ENCODE measurements at places on chromosomes 12 and 14.

- DNase-seq: no peak
Measured at GRCh38 chr14:33404054-33404453, 465.4 kb downstream of the NPAS3 start.

DNA sequence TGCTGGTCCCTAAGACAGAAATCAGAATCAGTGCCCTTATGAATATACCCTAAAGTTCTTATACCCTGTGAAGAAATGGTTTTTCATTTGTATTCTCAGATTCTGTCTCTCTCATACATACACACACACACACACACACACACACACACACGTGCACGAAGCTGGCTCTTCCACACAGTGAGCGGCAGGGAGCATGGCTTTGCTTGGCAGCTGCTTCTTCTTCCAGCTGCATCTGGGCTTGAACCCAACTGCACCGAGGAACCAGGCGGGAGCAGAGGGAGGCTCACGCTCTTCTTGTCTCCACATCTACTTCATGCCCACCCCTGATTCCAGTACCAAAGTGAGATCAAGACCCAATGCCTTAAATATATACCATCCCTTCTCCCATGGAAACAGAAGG, 19.4 kb downstream of the GRIN2B start:
- DNase-seq: no peak

DNA sequence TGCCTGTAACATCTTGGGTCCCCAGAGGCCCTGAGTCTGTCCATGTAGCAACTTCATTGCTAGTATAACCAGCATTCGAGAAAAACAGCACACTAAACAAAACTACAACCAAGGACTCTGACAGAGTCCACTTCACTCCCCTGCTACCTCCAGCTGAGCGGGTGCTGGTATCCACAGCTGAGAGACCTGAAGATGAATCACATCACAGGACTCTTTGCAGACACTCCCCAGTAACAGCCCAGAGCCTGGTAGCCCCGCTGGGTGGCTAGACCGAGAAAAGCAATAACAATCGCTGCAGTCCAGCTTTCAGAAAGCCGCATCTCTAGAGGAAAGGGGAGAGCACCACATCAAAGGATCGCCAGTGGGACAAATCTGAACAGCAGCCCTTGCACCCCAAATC, 9.0 kb upstream of the IQSEC3 start:
- DNase-seq: no peak

GRCh38 chr14:105005329-105005928, 15.5 kb downstream of the CDCA4 start:
- no peak for DNase-seq

DNA sequence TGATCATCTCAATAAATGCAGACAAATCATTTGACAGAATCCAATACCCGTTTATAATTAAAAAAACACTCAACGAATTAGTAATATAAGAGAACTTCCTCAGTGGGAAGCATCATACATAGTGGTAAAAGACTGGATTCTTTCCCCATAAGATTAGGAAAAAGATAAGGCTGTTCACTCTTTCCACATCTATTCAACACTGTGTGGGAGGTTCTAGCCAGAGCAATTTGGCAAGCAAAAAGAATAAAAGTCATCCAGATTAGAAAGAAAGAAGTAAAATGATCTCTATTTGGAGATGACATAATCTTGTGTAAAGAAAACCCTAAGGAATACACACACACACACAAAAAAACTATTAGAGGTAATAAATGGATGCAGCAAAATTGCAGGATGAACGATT, 38.4 kb downstream of the YEATS4 start:
- no peak for DNase-seq

GRCh38 chr12:57010627-57011247, 4.4 kb upstream of the ZBTB39 start:
- no peak for DNase-seq

DNA sequence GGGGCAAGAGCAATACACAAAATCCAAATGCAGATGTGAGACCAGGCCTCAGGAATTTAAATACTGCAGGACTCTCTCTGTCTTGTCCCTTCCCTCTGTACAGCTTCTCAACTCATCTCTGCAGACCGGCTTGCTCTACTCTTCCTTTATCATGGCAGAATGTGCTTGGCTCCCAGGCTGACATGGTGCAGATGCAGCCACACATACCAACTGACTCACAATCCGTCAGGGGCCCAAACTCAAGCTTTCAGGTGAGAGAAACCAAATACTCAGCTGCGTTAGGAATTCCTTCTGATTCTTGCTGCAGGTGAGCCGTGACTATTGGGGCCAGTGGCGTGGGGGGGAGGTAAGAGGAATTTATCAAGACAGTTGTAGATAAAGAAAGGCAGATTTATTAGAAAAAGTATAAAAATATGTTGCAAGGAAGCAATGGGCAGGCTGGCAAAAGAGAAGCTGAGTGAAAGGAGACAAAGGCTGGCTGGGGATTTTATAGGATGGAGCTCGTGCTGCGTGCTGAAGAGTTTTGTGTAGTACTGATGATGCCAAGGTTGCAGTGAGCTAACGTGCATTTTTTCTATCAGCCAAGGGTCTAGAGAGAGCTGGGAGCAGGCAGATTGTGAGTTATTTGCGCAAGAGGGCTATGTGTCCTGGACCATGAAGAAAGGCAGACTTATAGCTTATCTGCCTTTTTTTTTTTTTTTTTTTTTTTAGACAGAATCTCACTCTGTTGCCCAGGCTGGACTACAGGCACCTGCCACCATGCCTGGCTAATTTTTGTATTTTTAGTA, 5.0 kb upstream of the LGALS3 start:
- no peak for DNase-seq

DNA sequence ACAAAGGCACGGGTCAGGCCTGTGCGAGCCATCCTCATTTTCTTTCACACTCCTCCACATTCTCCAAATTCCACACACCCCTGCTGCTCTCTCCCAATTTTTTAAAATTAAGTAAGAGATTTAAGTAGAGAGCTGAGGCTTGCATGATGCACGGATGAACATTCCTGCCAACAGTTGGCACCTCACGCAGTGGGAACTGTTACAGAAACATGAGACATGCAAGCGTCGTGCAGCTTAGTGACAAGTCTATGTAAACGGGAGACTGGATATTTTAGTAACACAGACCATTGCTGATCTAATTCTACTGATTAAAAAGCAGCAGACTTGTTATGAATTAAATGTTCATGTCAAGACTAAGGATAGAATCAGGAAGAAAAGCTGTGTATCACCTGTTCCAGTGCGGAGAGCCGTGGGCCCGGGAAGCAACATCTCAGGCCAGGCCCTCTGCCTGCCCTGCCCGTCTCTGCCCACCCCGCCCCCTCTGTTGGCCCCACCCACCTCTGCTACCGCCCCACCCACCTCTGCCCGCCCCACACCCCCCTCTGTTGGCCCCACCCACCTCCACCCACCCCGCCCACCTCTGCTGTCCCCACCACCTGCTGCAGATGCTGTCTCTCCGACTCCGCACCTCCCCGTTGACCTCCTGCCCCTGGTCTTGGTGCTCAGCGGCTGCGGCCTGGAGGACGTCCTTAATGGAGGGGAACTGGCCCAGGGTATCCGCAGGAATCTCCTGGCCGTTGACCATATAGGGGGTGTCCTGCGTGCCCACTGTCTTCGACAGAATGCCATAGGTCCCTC, 21.2 kb downstream of the GOLGA3 start:
- DNase-seq: no peak

GRCh38 chr14:33647385-33647786, 303.5 kb downstream of the EGLN3 start:
- no peak for DNase-seq

- no peak for DNase-seq
Measured at GRCh38 chr14:101620031-101620788, 58.9 kb downstream of the DIO3 start.

- DNase-seq: no peak
Measured at GRCh38 chr12:100382338-100382737, 25.5 kb downstream of the SLC17A8 start.

DNA sequence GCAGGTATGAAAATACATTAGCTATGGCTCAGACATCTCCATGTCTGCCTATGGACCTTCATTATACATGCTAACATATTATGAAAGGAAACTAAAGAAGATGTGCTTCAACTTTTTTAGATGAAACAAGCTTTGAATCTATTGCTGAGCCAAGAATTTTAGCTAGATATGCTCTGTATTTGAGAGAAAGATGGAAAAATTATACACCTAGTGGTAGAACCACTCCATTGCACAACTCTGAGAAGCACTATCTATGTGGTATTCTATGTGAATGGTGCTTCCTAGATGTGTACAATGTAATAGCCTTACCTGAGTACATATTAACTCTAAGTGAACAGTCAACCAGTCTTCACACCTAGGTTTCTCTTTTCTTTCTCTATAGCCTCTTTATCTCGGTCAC, 17.3 kb downstream of the EPYC start:
- DNase-seq: no peak

DNA sequence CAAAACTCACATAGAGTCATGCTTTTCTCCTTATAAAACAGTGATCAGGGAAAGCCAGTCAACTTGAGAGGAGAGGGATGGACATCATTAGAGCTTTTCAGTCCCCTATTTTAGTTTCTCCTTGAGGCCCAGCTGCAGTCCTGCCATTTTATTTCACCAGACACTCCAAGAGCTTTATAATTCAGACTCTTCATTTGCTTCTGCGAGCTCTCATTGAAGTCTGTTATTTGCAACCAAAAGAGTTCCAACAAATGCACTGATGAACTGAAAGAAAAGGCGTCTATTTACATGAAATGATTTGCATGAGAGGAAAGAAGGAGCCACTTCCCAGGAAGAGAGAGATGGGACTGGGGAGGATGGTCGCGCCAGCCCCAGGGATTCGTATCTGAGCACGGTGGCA, 86.8 kb downstream of the NDUFA12 start:
- no peak for DNase-seq
